ENCODE measurements at places on chromosomes 2 and 18.

DNA sequence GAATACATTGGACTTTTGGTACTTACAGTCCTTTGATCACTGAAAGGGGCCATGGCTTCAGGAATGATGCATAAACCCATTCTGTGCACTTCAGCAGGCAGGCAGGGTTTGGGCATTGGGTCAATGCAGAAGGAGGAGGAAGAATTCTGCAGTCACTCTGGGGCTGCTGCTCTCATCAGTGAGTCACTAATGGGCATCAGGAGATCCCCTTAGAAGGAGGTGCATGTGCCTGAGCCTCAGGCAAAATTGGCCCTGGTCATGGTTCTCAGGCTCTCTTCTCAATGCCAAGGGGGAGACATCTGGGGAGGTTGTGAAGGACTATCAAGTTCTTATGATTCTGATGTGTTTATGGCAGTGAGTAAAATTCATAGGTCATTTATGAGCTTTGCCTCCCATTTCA lies 52.0 kb upstream of the TNP1 start:
- no peak for DNase-seq

DNA sequence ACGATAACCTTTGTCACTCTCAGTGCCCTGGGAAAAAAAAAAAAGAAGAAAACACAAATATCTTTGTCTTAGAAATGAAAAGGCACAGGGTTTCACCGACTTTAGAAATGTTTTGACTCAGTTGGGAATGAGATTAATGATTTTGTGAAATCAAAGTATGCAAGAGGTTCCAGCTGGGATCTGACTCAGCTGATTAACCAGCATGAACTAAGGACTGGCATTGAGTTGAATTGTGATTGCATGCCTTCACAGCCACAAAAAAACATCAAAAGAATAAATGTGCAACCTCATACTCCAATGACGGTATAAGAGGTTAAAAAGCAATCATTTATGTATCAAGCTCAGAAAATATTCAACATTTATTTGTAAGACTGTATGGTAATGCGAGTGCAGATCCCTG lies 566.6 kb upstream of the DSEL start:
- DNase-seq, result no peak

- no peak for DNase-seq
Measured at GRCh38 chr2:10404324-10405143, 43.6 kb downstream of the ODC1 start.

DNA sequence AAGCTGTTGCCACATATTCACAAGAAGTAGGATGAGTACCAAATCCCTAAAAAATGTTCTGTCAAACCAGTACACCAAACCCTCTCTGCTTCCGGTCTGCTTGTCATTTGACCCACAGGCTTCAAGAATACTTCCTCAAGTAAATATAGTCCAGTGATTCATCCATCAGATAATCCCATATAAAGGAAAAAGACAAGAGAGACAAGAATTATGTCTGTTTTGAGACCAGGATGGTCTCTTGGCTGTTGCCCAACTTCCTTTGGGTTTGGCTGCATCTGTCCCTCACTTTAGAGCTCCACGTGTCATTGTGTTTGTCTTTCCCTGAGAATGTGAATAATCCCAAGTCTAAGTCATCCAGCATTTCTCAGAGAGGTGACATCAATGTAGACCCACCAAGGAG lies 91.5 kb upstream of the NRP2 start:
- DNase-seq, result no peak

DNA sequence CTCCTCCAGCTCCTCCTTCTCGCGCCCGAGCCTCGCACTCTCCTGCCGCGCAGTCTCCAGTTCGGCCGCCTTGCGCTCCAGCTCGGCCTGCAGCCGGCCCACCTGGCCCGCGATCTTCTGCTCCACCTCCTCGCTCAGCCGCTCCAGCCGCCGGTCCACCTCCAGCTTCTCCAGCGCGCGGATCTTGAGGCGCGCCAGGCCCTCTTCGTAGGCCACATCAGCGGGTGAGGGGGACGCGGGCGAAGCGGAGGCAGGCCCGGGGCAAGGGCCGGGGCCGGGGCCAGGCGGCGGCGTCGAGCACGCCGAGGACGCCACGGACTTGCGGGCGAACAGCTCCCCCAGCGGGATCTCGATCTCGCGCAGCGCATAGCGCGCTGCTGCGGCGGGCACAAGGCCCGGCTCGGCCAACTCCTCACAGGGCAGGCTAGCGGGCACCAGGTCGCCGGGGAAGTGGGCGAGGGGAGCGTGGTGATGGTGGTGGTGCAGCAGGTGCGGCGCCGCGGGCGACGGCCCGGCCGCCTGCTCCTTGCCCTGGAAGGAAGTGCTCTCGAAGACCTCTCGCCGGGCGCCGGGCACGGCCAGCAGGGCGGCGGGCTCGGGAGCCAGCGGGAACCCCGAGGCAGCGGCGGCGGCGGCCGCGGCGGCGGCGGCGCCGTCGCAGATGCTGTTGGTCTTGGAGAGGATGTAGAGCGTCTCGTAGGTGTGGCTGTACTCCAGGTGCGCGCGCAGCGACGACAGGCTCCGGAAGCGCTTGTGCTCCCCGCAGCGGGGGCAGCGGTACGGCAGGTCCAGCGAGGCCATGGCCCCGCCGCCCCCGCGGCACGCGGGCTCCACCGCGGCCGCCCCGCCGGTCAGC lies 15.2 kb downstream of the FBXO41 start:
- DNase-seq, result no peak

- DNase-seq, result no peak
Measured at GRCh38 chr18:58908006-58908405, 43.3 kb downstream of the ZNF532 start.

DNA sequence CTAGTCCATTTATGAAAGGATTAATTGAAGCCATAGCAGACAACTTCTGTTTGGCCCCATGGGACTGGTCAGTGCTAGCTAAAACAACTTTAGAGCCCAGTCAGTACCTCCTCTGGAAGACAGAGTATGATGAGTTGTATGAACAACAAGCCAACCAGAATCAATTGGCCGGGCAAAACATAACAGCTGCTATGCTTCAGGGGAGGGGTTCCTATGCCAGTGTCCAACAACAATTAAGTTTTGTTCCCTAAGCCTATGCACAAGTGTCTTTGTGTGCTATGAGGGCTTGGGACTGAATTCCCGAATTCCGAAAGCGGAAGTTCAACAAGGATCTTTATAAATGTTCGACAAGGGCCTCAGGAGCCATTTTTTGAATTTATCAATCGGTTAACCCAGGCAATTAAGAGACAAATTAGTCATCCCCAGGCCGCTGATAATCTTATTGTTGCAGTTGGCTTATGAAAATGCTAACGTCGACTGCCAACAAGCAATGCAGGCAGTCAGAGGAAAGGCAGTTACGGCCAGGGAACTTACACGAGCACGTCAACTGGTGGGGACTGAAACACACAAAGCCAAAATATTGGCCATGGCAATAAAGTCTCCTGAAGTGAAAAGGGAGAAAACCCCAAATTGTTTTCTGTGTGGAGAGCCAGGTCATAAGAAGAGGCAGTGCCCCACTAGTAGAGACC lies 57.9 kb downstream of the ZNF638 start:
- DNase-seq, result no peak

GRCh38 chr18:76771192-76771799 lies 51.1 kb upstream of the ZNF236 start:
- no peak for DNase-seq

GRCh38 chr2:10185046-10185445 lies 62.5 kb downstream of the RRM2 start:
- no peak for DNase-seq

DNA sequence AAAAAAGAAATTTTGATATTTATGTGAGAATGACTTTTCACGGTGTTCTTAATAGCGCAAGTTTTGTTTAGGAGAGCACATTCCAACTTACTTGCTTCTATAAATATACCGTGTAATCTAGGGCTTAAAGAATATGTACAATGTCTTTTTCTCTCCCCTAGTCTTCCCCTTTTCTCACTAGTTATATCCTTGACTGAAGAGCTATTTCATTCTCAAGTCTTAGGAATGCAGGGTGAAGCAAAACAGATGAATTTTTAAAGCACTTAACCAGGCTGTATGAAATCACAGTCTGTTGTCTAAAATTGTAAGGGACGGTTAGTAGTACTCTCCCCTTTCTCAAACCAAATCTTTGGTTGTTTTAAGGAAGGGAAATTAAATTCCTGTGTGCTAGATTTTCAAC lies 29.6 kb upstream of the SLC30A6 start:
- DNase-seq, result no peak
